ENCODE measurements at places on chromosomes 2 and 18.

GRCh38 chr2:166197446-166197845 lies 69.6 kb upstream of the SCN1A start:
- DNase-seq = peak; percentile 14

DNA sequence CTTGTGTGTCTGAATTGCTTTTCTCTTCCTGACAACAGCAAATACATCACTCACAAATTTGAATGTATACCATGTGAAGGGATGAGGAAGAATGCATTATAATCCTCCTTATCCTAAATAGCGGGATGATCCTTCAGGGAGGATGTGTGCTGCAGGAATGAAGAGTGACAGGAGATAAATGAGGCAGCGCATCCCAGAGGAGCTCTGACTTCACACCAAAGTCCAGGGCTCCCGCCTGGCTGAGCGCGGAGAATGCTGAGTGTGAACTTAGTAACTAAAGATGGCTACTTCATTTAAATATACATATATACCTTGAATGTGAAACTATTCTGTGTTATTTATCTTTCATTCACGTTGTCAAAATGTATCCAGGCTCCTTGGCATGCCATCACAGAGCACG lies 145.2 kb upstream of the TPO start:
- DNase-seq = no peak

- no peak for DNase-seq
Measured at GRCh38 chr2:24984912-24985311, 13.2 kb upstream of the DNAJC27 start.

DNA sequence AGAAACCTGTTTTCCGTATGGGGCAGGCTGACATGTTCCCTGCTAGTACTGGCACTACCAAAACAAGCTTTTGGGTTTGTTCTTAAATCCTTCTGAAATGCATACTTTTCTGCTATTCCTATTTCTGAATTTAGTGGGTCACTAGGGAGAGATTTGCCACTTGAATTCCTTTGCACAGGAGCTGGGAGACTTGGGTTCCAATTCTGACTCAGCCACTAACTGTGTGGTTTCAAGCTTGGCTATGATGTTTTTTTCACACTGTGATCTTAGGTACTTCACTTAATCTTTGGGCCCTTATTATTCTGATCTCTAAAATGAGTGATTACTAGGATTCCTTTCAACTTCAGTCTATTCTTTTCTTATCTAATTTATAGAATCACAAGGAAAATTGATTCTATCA lies 105.5 kb downstream of the BCL11A start:
- no peak for DNase-seq

- no peak for DNase-seq
Measured at GRCh38 chr2:198168651-198169050, 364.3 kb downstream of the PLCL1 start.

DNA sequence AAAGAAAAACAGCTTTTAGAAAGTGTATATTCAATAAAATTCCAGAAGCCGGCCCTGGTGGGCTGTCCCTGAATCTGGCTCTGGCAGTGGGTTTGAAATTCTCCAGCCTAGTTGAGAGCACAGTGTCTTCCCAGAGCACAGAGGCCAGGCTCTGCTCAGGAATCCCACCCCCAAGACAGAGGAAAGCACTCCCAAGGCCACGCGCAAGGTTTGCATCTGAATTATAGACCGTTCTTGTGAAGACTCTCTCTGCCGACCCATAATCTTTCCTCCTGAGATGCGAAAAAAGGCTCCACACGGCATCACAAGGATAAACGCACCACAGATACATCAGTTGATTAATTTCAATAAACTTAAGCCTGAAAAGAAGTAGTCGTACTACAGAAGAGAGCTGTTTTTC lies 342.2 kb downstream of the CMPK2 start:
- DNase-seq = no peak

GRCh38 chr2:151946899-151947812 lies 118.9 kb upstream of the ARL5A start:
- DNase-seq = no peak

DNA sequence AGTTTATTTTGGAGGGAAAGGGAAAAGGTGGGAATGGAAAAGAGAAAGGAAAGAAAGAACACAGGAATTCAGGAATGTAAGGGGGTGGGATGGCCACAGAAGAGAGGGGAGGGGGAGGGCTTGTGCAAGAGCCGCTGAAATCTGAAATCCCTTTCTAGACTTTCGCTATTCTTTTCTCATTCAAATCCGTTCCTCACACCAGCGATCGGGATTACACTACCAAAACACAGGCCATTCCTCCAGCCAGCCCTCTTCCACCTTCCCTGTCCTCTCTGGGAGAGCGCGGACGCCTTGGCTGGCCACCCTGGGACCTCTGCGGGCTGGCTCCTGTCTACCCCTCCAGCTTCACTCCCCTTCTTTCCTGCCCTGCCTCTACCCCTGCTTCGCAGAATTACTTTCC lies 102.3 kb downstream of the CDCA7 start:
- no peak for DNase-seq

GRCh38 chr18:35267809-35268208 lies 22.2 kb downstream of the ZSCAN30 start:
- DNase-seq = no peak

- DNase-seq = no peak
Measured at GRCh38 chr2:35251156-35251555, 1104.4 kb upstream of the CRIM1 start.

GRCh38 chr2:211086049-211086448 lies 529.6 kb downstream of the CPS1 start:
- DNase-seq = no peak

- DNase-seq = no peak
Measured at GRCh38 chr2:36859366-36859792, 107.0 kb downstream of the STRN start.

DNA sequence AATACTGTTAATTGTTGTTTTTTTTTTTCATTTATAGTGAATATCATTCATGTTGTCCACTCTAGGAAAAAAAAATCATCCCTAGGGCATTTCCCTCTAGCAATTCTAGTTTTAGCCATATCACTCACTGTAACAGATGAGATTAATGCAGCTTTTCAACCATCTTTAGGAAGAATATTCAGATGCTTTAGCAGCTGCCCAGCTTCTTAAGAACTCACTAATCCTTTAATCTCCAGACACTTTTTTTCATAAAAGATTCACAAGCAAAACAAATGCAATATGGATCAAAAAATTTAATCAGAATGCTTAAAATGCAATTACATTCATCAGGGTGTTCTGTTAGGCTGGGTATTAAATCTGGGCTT lies 692.6 kb downstream of the ERBB4 start:
- no peak for DNase-seq

GRCh38 chr2:8608411-8608954 lies 73.4 kb upstream of the ID2 start:
- no peak for DNase-seq

GRCh38 chr2:37809525-37809924 lies 115.6 kb upstream of the RMDN2 start:
- DNase-seq = no peak

DNA sequence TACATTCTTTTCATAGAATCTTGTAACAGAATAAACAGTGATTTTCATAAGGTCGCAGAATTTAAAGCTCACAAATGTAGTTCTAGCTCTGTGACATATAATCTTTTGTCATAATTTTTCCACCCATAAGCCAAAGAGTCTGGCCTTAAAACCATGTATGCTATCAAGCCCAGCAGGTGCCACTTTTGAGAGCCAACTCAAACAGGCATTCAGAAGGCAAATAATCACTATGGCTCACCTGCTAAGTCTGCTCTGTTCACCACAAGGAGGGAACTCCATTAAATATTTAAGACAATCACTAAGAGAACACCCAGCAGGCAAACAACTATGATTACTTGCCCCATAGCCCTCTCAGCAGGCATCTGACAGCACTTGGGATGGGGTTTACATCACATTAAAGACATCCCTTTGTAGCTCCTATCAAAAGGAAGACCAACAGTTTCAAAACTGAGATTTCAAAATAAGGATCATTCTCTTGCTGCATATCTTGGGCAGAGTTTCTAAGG lies 241.6 kb downstream of the PDE11A start:
- no peak for DNase-seq

GRCh38 chr2:100819370-100820272 lies at the start of gene NPAS2:
TSS of gene NPAS2 (plus strand) at chr2:100820139. CDS start at chr2:100904755, 84,616 bp downstream.
- DNase-seq = peak; percentile 73

GRCh38 chr2:232385660-232386489 lies 7.3 kb downstream of the ALPP start:
- no peak for DNase-seq

- peak; percentile 82 for DNase-seq
Measured at GRCh38 chr2:149313512-149313972, 16.8 kb upstream of the LYPD6 start.

DNA sequence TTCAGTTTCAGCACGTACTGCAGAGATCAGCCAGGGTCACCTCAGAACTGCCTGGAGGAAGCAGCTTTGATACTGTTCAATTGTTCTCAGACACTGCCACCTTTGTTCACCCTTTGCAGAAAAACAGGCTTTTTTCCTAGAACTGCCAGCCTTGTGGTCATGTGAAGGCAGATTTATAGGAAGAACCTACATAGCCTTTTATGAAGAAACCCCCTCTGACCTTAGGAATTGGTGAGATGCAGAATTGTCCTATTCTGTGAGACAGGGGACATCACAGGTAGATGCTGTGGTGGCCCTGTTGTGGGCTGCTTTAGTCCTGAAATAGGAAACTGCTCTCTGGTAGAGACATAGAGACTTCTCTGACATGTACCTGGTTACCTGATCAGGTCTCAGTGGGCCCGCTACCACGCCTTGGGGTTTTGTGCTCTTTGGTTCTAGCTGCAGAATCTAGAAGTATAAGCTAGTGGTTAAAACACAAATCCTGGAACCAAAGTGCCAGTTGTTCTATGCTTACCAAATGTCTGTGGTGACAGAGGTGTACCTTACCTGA lies 206.6 kb downstream of the AGPS start:
- DNase-seq = no peak

DNA sequence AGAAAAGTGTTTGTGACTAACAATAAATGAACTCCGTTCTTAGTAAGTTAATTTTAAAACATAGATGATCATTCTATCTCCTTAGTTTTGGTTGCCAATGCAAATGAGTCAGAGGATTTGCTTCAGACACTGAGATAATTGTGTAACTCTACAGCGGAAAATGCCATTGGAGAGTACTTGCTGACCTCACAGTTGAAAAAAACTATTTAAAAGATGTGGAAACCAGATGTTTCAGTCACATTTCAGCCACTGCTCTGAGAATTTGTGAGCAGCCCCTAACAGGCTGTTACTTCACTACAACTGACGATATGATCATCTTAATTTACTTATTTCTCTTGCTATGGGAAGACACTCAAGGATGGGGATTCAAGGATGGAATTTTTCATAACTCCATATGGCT lies at the start of gene TNFAIP6:
TNFAIP6 (plus strand) TSS at position 234 of the 400 bp plus-strand sequence; CDS start at position 309, 75 bp downstream.
- no peak for DNase-seq

DNA sequence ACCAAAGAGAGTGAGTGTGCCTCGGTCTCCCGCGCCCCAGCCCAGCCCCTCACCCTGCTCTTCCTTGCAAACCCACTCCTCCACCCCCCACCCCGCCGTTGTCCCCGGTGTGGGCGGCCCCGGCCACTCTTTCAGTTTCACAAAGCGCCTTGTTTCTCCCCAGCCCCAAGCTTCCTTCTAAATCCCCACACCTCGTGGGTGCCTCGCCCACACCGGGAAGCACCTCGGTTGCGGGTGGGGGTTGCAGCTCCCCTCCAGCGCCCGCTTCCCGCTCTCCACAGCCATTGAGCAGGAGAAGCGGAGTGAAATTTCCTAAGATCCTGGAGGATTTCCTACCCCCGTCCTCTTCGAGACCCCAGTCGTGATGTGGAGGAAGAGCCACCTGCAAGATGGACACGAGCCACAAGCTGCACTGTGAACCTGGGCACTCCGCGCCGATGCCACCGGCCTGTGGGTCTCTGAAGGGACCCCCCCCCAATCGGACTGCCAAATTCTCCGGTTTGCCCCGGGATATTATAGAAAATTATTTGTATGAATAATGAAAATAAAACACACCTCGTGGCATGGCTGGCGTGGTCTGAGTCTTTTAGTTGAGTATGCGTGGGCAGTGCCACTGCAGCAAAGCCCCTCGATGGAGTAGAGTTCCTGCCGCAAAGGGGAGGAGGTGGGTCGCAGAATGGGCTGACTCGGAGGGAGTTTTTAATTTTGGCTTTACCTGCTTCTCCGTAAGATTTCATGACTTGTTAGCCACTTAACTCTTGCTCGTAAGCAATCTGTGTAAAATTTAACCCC lies 848 bp downstream of the TMSB10 start:
- DNase-seq = no peak

GRCh38 chr2:13474538-13474937 lies 757.8 kb downstream of the TRIB2 start:
- DNase-seq = no peak

- DNase-seq = no peak
Measured at GRCh38 chr2:64404743-64405142, 49.2 kb upstream of the LGALSL start.

- no peak for DNase-seq
Measured at GRCh38 chr2:59761966-59762365, 791.5 kb downstream of the BCL11A start.
